ENCODE measurements at places on chromosomes 11 and 22.
A peak's percentile ranks its signal among the peaks of the same experiment; 100 is the strongest.

DNA sequence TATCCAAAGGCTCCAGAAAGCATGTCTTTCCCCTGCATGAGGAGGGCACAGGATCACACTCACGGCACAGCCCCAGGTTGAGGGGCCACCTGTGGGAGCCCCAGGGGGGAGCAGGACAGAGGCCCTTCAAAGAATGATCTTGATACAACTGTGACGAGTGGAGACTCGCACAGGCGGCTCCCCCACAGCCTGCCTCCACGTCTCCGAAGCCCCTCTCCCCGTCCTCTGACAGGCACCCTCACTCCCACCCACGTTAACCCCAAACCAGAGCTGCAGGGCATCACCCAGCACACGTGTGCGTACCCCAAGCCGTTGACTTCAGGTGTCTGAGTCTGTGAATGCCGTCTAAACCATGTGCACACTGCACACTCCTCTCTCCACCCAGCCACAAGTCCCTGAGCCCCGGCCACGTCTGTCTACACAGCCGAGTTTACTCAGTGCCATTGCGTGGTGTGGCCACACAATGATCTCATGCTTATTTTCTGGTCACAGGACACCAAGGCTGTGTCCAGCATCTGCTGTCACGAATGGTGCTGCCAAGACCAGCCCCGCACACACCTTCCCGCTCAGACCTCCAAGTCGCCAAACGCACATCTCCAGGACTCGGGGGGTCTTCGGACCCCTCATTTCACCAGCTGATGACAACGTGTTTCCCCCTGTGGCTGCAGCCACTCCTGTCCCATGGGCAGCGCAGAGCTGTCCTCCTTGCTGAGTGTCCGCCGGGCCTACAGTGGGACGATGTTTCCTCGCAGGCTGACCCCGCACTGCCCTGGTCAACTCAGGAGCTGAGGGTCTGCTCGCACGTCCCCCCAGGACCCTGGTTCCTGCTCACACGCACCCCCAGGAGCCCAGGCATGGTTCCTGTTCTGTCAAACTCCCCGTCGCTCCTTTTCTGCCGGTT is 251.2 kb downstream of the BRD1 start:
- no peak for DNase-seq

GRCh38 chr11:113989916-113990315 is 15.0 kb downstream of the HTR3A start:
- DNase-seq: no peak

- no peak for DNase-seq
These were observed 839 bp downstream of the CBY1 start for GRCh38 chr22:38657045-38657909.

GRCh38 chr22:45006964-45007390 is 2.8 kb downstream of the PHF21B start:
- DNase-seq: peak; percentile 48
